ENCODE measurements at places on chromosomes 12 and 14.

DNA sequence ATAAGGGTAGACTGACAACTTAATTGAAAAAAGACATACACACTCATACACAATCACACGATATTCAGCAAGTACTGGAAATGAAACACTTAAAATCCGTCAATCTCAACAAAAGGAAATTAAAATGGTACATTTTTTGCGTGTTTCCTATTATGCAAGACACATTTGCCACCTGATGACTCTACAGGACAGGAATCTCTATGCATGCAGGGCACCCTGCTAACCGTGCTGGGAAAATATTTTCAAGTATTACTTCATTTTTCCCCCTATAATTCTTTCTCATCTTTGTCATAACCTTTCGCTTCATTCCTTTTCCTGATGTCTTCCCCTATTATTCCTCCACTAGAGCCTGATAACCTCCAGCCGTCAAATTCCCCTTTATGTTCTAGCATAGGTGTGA lies 150.2 kb downstream of the TMEM132D start:
- H3K36me3 ChIP-seq, result no peaks in the 10 kb centered on the region
- DNase-seq, result no peak
- no peak overlapping the region for H3K27ac ChIP-seq

DNA sequence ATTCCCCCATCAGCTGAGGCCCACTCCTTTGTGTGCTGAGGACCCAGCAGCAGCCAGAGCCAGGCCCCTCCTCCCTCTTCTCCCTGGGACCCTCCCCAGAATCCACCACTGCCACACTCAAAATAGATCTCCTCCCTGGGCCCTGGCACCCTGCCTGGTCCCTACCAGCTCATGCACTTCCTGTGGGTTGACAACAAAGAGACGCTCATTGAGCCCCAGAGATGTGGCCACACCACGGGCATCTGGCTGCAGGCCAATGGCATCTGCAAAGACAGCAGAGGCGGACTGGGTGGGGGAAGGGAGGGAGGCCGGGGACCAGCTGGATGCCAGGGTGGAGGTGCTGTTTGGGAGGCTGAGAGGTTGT lies 16.0 kb upstream of the ENDOU start:
- no peaks in the 10 kb centered on the region for H3K27me3 ChIP-seq
- H3K36me3 ChIP-seq, result peaks cover under 1% of the 10 kb centered on the region

DNA sequence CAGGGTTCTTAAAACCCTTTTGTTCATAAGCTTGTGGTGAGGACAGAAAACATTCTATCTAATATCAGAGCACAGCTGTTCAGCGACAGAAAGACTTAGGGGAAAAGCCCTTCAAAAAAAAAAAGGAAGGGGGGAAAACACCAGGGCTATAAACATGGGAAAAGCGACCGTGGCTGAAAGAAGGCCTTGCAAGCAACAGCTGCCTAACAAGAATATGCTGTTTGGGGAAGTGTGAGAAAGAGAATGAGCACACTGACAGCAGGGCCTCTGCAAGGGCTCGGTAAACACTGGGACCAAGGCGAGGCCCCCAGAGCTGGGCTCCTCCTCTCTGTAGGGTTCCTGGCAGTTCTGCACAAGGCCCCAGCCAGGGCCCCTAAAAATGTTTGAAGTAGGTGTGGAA lies 27.4 kb upstream of the CCND2 start:
- peak; percentile 60 for DNase-seq
- H3K4me1 ChIP-seq, result no peaks in the 10 kb centered on the region
- no peaks in the 10 kb centered on the region for H3K36me3 ChIP-seq
- H3K27me3 ChIP-seq, result no peaks in the 10 kb centered on the region

- no peak overlapping the region for H3K27ac ChIP-seq
- no peak overlapping the region for H3K4me3 ChIP-seq
- no peaks in the 10 kb centered on the region for H3K27me3 ChIP-seq
- no peak for DNase-seq
- H3K4me1 ChIP-seq, result no peaks in the 10 kb centered on the region
These were observed 143.8 kb upstream of the RTL1 start for GRCh38 chr14:101047326-101047725.

DNA sequence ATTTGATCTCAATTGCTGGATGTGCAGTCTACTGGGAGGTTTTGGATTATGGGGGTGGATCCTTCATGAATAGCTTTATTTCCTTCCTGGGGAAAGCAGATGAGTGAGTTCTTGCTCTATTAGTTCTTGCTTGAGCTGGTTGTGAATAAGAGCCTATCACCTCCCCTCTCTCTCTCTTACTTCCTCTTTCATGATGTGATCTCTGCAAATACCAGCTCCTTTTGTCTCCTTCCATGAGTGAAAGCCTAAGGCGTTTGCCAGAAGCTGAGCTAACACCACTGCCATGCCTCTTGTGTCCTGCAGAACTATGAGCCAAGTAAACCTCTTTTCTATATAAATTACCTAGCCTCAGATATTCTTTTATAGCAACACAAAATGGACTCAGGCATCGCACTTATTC lies 302.7 kb downstream of the CCER1 start:
- H3K4me3 ChIP-seq, result no peak overlapping the region
- DNase-seq, result no peak
- H3K4me1 ChIP-seq, result no peaks in the 10 kb centered on the region
- no peak overlapping the region for H3K27ac ChIP-seq
- H3K36me3 ChIP-seq, result no peaks in the 10 kb centered on the region

DNA sequence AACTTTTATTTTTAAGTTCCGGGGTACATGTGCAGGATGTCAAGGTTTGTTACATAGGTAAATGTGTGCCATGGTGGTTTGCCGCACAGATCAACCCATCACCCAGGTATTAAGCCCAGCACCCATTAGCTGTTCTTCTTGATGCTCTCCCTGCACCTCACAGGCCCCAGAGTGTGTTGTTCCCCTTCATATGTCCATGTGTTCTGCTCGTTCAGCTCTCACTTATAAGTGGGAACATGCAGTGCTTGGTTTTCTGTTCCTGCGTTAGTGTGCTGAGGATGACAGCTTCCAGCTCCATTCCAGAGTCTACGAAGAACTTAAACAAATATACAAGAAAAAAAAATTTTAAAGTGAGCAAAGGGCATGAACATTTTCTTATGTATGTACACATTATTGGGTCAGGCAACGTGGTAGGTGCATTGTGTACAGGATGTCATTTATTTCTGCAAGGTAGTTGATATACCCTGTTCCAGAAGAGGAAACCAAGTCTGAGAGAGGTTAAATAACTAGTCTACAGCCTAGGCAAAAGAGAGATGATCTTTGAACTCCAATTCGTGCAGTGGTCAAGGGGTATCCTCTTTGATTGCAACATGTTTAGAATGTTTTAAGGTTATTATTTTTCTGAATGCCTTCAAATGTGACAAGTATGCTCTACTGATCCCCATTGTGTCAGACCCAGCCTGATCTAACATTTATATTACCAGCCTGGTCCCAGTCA lies 8.7 kb upstream of the PPM1A start:
- no peaks in the 10 kb centered on the region for H3K4me1 ChIP-seq
- H3K27me3 ChIP-seq, result no peaks in the 10 kb centered on the region
- H3K4me3 ChIP-seq, result no peak overlapping the region
- DNase-seq, result no peak
- H3K27ac ChIP-seq, result no peak overlapping the region

- no peaks in the 10 kb centered on the region for H3K27me3 ChIP-seq
- H3K4me3 ChIP-seq, result no peak overlapping the region
- H3K27ac ChIP-seq, result peak overlapping the region; percentile 89
These were observed 13.2 kb upstream of the SERPINA3 start for GRCh38 chr14:94598816-94599655.

GRCh38 chr12:103688376-103689063 lies 101.4 kb downstream of the STAB2 start:
- H3K4me1 ChIP-seq, result no peaks in the 10 kb centered on the region
- no peak overlapping the region for H3K27ac ChIP-seq
- no peaks in the 10 kb centered on the region for H3K36me3 ChIP-seq
- no peak for DNase-seq
- H3K27me3 ChIP-seq, result no peaks in the 10 kb centered on the region

GRCh38 chr14:45249856-45250575 lies 3.0 kb downstream of the MIS18BP1 start:
- H3K4me1 ChIP-seq, result peaks cover 46% of the 10 kb centered on the region
- no peak overlapping the region for H3K27ac ChIP-seq
- peak overlapping the region; percentile 21 for H3K4me3 ChIP-seq
- H3K27me3 ChIP-seq, result no peaks in the 10 kb centered on the region

DNA sequence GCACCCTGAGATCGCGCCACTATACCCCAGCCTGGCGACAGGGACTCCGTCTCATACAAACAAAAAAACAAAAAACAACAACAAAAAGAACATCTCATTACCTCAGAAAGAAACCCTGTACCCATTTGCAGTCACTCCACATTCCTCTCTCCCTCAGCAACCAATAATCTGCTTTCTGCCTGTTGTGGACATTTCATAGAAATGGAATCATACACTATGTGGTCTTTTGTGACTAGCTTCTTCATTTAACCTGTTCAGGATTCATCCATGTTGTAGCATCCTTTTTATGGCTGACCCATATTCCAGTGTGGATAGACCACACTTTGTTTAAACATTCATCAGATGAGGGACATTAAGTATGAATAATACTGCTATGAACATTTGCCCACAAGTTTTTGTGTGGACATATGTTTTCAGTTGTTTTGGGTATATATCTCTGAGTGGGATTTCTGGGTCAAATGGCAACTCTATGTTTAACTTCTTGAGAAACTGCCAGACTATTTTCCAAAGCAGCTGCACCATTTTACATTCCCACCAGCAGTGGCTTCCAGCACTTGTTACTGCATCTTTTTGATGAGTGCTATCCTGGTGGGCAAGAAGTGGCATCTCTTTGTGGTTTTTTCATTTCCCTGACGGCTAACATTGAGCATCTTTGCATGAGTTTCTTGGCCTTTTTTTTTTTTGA lies 5.9 kb upstream of the RCOR1 start:
- H3K4me3 ChIP-seq, result no peak overlapping the region
- no peaks in the 10 kb centered on the region for H3K27me3 ChIP-seq
- peaks cover 16% of the 10 kb centered on the region for H3K4me1 ChIP-seq
- H3K27ac ChIP-seq, result no peak overlapping the region

GRCh38 chr12:30882706-30883105 lies 43.8 kb upstream of the TSPAN11 start:
- peak; percentile 27 for DNase-seq
- H3K36me3 ChIP-seq, result no peaks in the 10 kb centered on the region
- H3K4me1 ChIP-seq, result no peaks in the 10 kb centered on the region
- no peaks in the 10 kb centered on the region for H3K27me3 ChIP-seq
- H3K4me3 ChIP-seq, result no peak overlapping the region

- H3K4me1 ChIP-seq, result no peaks in the 10 kb centered on the region
- peaks cover 64% of the 10 kb centered on the region for H3K36me3 ChIP-seq
- no peaks in the 10 kb centered on the region for H3K27me3 ChIP-seq
- no peak overlapping the region for H3K27ac ChIP-seq
- H3K4me3 ChIP-seq, result no peak overlapping the region
These were observed 34.7 kb downstream of the CCDC92 start for GRCh38 chr12:123937707-123938591.

DNA sequence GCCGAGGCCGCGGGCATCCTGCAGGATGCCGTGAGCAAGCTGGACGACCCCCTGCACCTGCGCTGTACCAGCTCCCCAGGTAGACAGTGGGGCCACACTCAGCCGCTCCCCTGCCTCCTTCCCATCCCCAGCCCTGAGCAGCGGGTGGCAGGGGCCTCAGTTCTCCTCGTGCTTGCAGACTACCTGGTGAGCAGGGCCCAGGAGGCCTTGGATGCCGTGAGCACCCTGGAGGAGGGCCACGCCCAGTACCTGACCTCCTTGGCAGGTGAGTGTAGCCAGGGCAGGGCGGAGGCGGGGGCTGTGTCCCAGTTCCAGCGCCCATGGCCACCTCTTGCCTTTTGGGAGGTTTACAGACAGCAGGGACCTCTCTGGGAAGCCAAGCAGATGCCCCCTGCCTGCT lies 22.9 kb downstream of the HIP1R start:
- peaks cover 88% of the 10 kb centered on the region for H3K36me3 ChIP-seq
- H3K4me1 ChIP-seq, result peaks cover 55% of the 10 kb centered on the region

- H3K4me1 ChIP-seq, result no peaks in the 10 kb centered on the region
- DNase-seq, result no peak
- H3K36me3 ChIP-seq, result no peaks in the 10 kb centered on the region
- no peaks in the 10 kb centered on the region for H3K27me3 ChIP-seq
- no peak overlapping the region for H3K27ac ChIP-seq
These were observed 156.0 kb downstream of the SAMD4A start for GRCh38 chr14:54722791-54723432.

- no peak overlapping the region for H3K27ac ChIP-seq
- no peak overlapping the region for H3K4me3 ChIP-seq
- H3K36me3 ChIP-seq, result no peaks in the 10 kb centered on the region
- no peak for DNase-seq
These were observed 126.4 kb upstream of the PTPRB start for GRCh38 chr12:70763666-70764065.

DNA sequence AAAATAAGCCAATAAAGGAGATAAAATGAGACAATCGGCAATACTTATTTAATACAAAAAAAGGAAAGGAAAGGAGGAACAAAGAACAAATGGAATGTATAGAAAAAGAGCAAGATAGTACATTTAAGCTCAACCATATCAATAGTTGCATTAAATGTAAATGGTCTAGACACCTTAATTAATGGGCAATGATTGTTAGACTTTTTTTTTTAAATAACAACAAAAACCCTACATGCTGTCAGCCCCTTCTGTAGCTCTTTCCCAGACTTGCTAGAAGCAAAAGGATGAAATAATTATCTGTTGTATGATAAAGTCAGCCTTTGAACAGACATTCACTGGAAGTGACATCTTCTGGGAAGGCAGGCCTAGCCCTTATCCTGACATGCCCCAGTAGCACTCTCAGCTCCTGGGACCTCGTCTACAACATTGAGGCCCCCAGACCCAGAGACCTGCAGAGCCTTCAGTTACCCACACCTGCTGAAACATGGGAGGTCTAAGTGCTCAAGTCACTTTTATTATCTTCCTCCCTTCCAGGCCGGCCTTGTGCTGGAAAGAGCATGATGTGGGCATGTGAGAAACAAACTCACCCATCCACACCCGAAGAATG lies 13.4 kb downstream of the SIVA1 start:
- H3K4me1 ChIP-seq, result peaks cover 9% of the 10 kb centered on the region
- no peak overlapping the region for H3K27ac ChIP-seq
- H3K4me3 ChIP-seq, result no peak overlapping the region
- no peaks in the 10 kb centered on the region for H3K27me3 ChIP-seq
- no peak for DNase-seq
- peaks cover 32% of the 10 kb centered on the region for H3K36me3 ChIP-seq

- H3K27ac ChIP-seq, result no peak overlapping the region
- H3K27me3 ChIP-seq, result no peaks in the 10 kb centered on the region
- DNase-seq, result no peak
- H3K4me3 ChIP-seq, result no peak overlapping the region
- no peaks in the 10 kb centered on the region for H3K36me3 ChIP-seq
- H3K4me1 ChIP-seq, result no peaks in the 10 kb centered on the region
These were observed 113.0 kb downstream of the FOXG1 start for GRCh38 chr14:28879573-28879996.

- H3K36me3 ChIP-seq, result no peaks in the 10 kb centered on the region
- DNase-seq, result no peak
- no peak overlapping the region for H3K27ac ChIP-seq
- no peaks in the 10 kb centered on the region for H3K4me1 ChIP-seq
- H3K27me3 ChIP-seq, result no peaks in the 10 kb centered on the region
These were observed 277.7 kb upstream of the DDHD1 start for GRCh38 chr14:53430870-53431269.

DNA sequence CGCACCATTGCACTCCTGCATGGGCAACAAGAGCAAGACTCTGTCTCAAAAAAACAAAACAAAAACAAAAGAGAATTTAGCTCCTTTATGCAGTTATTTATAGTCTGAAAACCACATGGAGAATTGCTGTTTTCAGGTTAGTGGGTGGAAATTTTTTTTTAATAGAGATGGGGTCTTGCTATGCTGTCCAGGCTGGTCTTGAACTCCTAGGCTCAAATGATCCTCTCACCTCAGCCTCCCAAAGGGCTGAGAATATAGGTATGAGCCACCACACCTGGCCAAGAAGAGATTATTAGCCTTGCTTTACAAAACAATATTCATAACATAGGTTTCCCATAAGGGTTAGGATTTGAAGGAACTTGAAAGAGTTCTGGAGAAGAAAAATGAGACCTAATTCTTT lies 12.1 kb upstream of the SRP54 start:
- no peaks in the 10 kb centered on the region for H3K4me1 ChIP-seq
- no peak for DNase-seq
- no peak overlapping the region for H3K27ac ChIP-seq
- no peaks in the 10 kb centered on the region for H3K27me3 ChIP-seq
- no peak overlapping the region for H3K4me3 ChIP-seq

All from stomach (tissue), 19 donors.